ENCODE measurements at places on chromosomes 16 and 17.
A peak's percentile ranks its signal among the peaks of the same experiment; 100 is the strongest.

GRCh38 chr16:17452922-17453321 is 17.8 kb downstream of the XYLT1 start:
- no peak for DNase-seq
- no peaks in the 10 kb centered on the region for H3K36me3 ChIP-seq
- no peak overlapping the region for H3K4me3 ChIP-seq
- peaks cover 41% of the 10 kb centered on the region for H3K4me1 ChIP-seq
- no peaks in the 10 kb centered on the region for H3K27me3 ChIP-seq
- no peak overlapping the region for H3K27ac ChIP-seq

- no peak overlapping the region for H3K27ac ChIP-seq
- H3K4me3 ChIP-seq = no peak overlapping the region
- no peaks in the 10 kb centered on the region for H3K36me3 ChIP-seq
- no peak for DNase-seq
- peaks cover 5% of the 10 kb centered on the region for H3K27me3 ChIP-seq
- no peaks in the 10 kb centered on the region for H3K4me1 ChIP-seq
Measured at GRCh38 chr16:55046916-55047315, 116.3 kb downstream of the IRX5 start.

DNA sequence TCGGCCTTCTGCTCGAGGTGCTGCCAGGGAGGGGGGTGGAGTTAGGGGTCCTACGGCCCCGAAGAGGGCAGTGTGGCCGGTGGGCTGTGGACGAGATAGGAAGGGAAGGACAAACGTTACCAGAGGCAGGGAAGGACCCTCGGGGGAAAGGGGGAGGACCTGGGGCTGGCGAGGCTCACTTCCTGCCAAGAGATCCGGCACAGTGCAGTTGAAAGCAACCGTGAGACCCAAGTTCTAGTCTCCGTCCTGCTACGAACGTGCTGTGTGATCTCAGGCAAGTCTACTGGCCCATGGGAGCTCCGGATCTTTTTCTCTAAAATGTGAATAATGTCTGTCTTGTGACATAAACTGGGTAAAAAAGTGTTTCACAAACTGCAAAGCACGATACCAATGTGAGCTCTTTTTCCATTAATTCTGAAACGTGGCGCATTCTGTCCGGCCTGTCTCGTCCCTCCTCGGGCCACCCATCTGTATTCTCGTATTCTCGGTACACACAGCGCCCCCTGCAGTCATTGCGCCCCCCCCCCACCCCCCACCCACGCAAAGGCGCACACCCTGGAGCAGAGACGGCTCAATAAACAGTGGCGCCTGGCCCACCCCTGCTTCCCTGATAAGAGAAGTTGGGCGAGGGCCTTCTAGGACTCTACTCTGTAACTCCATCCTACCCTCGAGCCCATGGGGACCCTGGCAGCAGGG is 8.8 kb downstream of the CYGB start:
- peak overlapping the region; percentile 41 for H3K4me3 ChIP-seq
- no peaks in the 10 kb centered on the region for H3K27me3 ChIP-seq
- H3K27ac ChIP-seq = peak overlapping the region; percentile 24

DNA sequence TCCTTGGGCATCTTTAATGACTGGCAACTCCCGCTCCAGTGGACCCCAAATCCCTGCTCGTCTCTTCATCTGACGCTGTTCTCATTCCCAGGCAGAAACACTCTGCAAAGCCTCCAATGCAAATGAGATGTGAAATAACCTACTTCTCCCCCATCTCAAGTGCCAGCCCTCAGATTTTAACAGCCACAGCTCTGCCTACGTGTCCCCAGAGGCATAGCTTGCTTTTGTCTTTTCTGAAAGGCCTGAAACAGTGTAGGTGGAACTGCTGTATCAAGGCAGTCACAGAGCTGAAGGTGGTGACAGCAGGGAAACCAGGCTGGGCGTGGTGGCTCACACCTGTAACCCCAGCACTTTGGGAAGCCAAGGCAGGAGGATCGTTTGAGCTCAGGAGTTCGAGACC is 14.7 kb downstream of the RPH3AL start:
- no peaks in the 10 kb centered on the region for H3K36me3 ChIP-seq
- H3K4me1 ChIP-seq = peaks cover 11% of the 10 kb centered on the region
- H3K27ac ChIP-seq = no peak overlapping the region
- no peak overlapping the region for H3K4me3 ChIP-seq

GRCh38 chr17:73711184-73711583 is 66.9 kb upstream of the SDK2 start:
- H3K4me3 ChIP-seq = no peak overlapping the region
- no peaks in the 10 kb centered on the region for H3K27me3 ChIP-seq
- no peaks in the 10 kb centered on the region for H3K36me3 ChIP-seq
- H3K4me1 ChIP-seq = peaks cover 10% of the 10 kb centered on the region
- no peak overlapping the region for H3K27ac ChIP-seq

DNA sequence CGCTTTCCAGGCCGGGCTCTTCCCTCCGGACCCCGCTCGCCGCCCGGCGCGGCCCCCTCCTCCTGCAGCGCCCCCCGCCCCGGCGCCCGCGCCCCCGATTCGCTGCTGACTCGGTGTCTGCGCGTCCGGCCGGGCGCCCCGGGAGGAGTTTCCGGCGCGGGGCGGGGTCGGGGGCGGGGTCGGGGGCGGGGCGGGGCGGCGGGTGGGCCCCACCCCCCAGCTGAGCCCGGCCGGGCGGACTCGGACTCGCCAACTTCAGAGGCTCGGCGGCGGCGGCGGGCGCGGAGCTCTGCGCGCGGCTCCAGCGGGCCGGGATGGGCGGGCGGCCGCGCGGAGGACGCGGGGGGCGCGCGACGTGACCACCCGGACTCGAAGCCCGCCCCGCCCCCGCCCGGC is at the start of gene METRNL:
Gene METRNL, plus strand, starts transcription at position 258 of the 396 bp plus-strand sequence. CDS start 207 bp downstream, outside the sequence.
- no peaks in the 10 kb centered on the region for H3K36me3 ChIP-seq
- peak within 1 kb of the TSS; percentile 37 for H3K4me3 ChIP-seq
- H3K4me1 ChIP-seq = peaks cover 35% of the 10 kb centered on the region

- peaks cover 8% of the 10 kb centered on the region for H3K4me1 ChIP-seq
- DNase-seq = no peak
- H3K36me3 ChIP-seq = no peaks in the 10 kb centered on the region
- no peak overlapping the region for H3K4me3 ChIP-seq
- H3K27me3 ChIP-seq = no peaks in the 10 kb centered on the region
- no peak overlapping the region for H3K27ac ChIP-seq
Measured at GRCh38 chr17:2563061-2563460, 30.4 kb upstream of the PAFAH1B1 start.

DNA sequence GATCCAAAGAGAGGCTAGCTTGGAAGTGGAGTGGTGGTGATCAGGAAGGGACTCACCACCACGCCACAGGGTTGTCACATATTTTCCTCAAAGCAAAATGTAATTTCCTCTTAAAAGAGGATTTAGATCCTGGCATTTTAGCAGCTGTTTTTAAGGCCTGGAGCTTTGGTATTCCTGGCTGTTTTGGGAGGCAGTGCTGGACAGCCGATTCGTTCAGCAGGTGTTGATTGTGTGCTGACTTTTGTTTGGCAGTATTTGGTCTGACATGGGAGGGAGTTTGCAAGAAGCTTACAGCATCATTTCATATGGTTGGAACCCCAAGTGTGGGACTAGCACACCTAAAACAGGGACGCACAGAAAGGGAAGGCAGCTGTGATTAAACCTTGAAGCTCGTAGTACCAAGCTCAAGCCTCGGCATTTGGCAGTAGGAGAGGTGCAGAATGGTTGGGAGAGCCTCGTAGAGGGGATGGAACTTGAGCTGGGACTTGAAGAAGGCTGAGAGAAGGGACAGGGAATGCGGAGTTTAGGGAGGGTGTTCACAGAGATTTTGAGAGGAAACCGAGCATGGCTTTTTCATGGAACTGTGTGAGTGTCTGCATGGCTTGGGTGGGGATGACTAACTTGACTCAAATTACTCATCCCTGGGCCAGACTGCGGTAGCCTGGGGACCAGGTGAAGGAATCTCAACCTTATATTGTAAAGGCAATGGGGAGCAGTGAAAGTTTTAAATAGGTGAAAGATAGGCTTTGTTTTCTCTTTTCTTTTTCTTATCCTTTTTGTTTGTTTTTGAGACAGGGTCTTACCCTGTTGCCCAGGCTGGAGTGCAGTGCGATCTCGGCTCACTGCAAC is 52.3 kb downstream of the RPTOR start:
- H3K4me1 ChIP-seq = peaks cover 18% of the 10 kb centered on the region
- DNase-seq = no peak
- no peak overlapping the region for H3K4me3 ChIP-seq

DNA sequence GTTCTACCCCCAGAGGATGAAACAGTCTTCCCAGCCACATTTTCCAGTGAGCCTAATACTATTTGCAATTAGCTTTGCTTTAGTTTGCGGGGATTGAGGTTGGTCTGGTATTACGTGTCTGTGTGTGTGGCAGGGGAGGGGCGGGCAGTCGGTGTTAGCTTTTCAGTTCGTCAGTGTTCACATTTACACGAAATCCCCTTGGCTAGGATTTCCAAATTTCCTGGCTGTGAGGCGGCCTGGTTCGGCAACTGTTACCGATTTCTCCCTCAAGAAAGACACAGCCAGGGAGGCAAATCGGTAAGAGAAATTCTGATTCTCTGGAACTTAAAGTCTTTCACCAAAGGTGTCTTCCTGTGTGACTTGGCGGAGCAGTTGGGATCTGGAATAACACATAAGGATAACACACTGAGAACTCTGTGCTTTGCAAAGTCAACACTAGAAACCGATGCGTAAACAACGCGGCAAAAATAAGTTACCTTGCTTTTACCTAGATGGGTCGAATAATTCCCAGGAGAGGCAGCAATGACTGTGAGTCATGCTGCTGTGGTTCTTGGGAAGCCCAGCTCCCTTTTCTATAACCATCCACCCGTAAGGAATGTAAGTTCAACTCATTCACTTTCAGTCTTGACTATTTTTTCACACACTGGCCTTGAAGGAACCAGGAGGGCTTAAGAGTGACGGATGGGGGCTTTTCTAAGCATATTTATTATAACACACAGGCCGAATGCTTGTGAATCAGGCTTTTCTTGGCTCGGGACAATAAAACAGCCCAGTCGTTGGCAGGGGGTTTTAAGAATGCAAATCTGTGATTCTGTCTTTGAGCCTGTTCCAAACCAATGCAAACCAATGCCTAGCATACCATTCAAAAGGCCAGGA is 24.2 kb downstream of the GPRC5B start:
- DNase-seq = no peak
- H3K27me3 ChIP-seq = no peaks in the 10 kb centered on the region
- H3K36me3 ChIP-seq = no peaks in the 10 kb centered on the region
- H3K4me3 ChIP-seq = no peak overlapping the region
- no peaks in the 10 kb centered on the region for H3K4me1 ChIP-seq

- DNase-seq = no peak
- no peak overlapping the region for H3K27ac ChIP-seq
- H3K4me3 ChIP-seq = no peak overlapping the region
- no peaks in the 10 kb centered on the region for H3K27me3 ChIP-seq
Measured at GRCh38 chr17:35931794-35932425, 1.3 kb upstream of the RDM1 start.

DNA sequence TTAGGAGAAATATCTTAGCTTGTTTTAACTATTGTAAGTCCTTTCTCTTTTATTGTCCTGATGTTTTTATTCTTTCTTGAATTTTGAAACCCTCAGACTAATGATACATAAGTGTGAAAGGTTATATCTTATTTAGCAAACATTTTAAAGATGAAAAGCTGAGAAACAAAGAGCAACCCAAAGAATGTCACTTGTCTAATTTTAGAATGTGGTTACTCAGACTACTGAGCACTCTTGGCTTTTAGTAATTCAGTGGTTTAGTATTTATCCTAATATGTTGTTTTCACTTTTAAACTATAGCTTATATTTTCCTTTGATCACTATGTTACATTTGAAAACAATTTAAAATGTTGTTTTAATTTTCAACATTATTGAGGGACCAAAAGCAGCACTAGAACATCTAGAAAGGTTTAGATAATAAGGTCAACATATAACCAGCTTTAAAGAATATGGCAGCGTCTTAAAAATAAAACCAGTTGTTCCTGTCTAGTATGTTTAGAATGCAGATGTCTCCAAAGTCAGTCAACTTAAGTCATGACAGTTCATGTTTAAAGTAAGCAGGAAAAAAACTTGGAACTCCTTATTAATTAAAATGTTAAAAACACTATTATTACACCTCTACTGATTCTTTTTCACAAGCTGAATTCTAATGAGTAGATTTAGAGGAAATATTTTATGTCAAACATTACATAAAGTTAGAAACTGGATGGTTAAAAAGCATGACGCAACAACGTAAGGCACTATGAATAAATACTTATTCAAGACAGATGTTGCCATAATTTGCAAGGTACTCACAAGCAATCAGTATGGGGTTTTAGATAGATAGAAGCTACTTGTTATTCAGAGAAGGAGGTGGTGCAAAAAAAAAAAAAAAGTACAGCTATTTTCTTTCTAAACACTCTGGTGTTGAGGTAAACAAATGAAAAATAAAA is 2.4 kb downstream of the MBTD1 start:
- no peak for DNase-seq
- peaks cover under 1% of the 10 kb centered on the region for H3K36me3 ChIP-seq
- no peak overlapping the region for H3K27ac ChIP-seq
- H3K27me3 ChIP-seq = no peaks in the 10 kb centered on the region

DNA sequence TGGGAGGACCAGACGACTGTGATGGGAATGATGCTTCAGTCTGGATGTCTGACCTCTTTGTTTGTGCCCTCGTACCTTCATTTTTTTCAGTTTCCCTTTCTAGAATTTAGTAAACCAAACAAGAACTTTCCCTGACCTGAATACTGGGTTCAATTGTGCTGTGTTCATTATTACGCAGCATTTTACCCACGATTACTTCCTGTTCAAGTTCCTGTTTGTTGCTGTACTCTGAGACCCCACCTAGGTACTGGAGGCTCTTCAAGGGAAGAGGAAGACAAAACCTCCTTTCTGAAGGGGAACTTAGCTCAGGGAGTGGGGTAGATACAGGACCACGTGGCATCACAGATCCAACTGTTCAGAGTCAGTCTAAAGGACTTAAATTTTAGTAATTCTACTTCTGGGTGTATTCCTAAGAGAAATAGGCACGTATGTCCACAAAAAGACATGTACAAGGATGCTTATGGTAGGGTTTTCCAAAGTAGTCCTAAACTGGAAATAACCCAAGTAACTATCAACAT is 9.2 kb upstream of the PRKCB start:
- H3K27ac ChIP-seq = peak overlapping the region; percentile 55
- H3K4me1 ChIP-seq = peaks cover 29% of the 10 kb centered on the region
- H3K36me3 ChIP-seq = no peaks in the 10 kb centered on the region
- peak; percentile 63 for DNase-seq
- no peaks in the 10 kb centered on the region for H3K27me3 ChIP-seq

- peaks cover 23% of the 10 kb centered on the region for H3K36me3 ChIP-seq
- peak overlapping the region; percentile 76 for H3K27ac ChIP-seq
- peak overlapping the region; percentile 69 for H3K4me3 ChIP-seq
- H3K4me1 ChIP-seq = peaks cover 17% of the 10 kb centered on the region
Measured at GRCh38 chr16:57245472-57246113, 534 bp downstream of the ARL2BP start.
